ENCODE measurements at places on chromosomes 3 and 15.
A peak's percentile ranks its signal among the peaks of the same experiment; 100 is the strongest.

GRCh38 chr15:92724144-92724543 is 68.6 kb upstream of the FAM174B start:
- no peak for DNase-seq

GRCh38 chr15:63389902-63390670 is 8.4 kb upstream of the CA12 start:
- no peak for DNase-seq

DNA sequence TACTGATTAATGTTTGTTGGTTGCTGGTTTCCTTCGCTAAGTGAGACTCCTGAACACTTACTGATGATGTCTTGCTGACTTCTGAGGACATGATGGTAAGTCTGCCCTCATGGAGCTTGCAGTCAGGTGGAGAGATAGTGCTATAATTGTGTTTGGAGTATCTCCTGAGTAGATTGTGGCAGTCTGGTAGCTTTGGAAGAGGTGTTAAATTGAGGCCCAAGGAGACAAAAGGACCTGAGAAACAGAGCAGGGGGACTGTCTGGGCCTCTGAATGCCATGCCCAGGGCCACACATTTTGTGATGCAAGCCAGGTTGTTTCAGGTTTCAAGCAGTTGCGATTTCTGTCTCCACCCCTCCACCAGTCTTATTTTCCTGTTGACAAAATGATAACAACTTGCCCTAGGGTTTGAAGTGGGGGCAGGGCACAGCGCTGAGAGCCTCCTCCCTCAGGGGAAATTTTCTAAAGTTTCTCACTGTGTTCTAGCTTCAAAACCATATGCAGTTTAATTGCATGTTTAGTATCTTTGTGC is 16.7 kb downstream of the SMAD3 start:
- DNase-seq: no peak

DNA sequence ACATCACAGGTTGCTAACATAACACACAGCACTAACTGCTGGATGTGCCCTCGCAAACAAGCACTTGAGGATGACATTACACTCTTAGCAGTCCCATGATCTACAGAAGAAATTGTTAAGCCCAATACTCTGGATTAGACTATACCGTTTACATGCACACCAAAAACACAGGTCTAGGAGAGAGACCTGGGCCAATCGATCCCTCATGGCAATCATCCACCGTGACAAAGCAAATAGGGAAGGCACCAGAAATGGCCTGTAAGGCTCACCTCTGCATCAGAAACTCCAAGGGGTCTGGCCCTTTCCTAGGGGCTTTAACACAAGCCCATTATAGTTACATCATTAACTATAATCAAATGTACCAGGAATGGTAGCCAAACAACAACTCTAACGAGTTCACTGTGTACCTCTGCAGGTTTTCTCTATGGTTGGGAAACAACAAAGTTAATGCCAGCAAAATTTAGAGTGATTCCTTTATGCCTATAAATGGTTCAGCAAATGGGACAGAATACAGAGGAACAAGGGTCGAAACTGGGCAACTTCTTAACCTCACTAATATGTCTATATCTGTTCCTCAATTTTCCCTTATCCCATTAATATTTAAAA is 18.5 kb downstream of the TRANK1 start:
- DNase-seq: no peak

DNA sequence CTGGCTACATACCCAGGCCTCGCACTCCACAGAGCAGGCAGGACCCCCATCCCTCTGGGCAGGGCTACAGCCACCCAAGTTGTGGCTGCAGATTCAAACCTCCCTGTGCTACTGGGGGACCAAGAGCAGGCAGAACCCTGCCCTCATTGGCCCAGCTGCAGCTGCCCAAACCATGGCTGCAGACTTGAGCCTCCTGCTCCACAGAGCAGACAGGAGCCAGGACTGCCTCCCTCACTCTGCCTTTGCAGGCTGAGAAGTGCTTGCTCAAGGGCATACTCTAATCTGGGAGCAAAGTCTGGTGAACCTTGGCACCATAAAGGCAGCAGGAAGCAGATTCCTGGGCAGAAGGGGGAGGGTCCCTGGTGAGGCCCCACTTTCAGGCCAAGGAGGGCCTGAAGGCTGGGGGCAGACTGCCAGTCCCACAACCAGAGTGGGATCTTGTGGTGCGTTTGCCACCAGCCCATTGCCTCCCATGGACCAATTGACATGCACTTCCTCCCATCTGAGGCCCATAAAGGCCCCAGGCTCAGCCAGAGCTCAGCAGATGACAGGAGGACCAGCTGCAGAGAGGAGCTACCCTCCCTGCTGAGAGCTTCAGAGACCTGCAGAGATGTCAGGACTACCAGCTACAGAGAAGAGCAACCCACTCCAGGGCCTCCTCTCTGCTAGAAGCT is 64.2 kb upstream of the EPHA6 start:
- no peak for DNase-seq

DNA sequence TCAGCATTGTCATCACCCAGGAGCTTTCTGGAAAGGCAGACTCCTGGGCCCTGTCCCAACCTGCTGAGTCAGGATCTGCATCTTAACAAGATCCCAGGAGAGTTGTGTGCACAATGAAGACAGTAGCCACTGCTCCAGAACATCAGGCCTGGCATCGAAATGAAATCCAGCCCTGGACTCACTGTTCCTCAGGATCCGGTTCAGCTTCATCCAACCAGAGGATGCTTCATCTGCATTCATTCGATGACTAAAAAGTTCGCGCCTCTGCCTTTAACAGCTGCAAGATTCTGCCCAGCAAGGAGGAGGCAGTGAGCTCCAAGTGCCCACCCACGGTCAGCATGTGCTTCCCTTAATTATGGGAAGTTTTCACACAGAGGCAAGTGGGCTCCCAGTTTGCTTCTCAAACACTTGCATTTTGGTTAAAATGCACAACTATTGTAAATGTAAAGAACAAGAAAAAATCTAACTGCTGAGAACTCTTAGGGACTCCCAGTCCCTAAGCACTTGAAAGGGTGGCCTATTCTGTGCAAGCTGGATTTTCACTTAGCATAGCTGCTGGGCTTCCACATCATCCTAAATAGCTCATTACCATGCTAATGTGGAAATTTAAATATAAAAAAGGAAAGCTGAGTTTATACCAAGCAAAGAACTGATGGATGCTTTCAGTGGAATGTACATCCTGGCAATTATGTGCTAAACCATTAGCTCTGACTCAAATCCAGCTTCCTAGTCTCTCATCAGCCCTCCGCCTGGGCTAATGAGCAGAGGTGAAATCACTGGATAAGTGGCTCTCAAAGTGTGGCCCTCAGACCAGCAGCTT is 25.5 kb upstream of the ESYT3 start:
- DNase-seq: no peak

DNA sequence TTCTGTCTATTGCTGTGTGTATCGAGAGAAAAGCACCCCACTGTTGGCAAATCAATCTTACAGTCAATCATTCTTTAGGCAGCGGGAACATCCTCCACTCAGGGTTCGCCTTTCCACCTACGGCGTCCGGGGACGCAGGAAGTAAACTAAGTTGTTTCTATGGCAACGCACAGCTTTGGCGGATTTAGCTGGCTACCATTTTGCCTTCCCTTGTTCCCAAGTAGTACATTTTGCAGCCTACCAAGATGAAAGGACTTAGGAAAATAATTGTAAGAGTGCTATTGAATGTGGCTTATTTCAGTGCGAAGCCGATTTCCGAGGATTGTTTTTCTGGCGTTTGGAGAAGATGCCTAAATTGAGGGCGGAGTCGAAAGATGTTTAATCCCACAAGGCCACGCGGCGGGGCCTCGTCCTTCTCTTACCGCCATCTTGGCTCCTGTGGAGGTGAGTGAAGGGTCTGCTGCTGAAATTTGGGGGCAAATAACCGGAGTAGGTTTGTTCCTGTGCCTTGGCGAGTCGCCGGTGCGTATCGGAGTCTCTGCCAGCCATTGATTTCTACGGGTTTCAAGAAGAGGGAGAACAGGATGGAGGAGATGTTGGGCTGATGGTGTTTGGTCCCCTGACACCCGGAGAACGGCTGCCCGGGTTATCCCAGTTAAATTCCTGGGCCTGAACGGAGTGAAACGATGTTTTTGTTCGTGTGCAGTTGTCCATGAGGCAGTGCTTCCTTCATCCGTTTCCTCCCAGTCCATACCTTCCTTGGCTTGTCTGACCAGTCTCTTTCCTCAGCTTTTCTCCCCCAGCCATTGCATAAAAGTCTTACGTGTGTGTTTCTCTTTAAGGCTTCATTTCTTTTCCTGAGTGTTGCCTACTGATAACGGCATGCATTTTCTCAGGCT is at the start of gene RPL35A:
RPL35A (plus strand) TSS at position 413 of the 899 bp plus-strand sequence. CDS start 778 bp downstream, outside the sequence.
- peak; percentile 85 for DNase-seq

GRCh38 chr3:116288485-116288884 is 156.8 kb downstream of the LSAMP start:
- DNase-seq: no peak

DNA sequence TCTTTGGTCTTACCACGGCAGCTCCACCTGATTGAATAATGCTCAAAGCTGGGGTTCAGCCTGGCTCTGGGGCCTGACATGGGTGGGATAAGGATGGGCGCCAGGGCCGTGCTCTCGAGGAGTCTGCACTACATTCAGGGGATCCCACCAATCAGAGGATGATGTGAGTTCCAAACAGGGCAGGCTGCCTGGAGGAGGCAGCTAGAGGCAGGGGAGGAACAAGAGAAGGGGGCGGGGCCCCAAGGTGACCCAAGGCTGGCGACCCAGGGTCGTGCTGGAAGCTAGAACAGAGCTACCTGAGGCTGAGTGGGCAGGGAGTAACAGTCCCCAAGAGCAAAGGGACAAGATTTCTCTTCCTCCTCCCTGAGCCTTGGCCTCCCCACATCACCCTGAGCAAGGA is 56.1 kb downstream of the PCSK6 start:
- no peak for DNase-seq

- DNase-seq: no peak
Observed at GRCh38 chr3:105938806-105939205, 70.0 kb upstream of the CBLB start.

DNA sequence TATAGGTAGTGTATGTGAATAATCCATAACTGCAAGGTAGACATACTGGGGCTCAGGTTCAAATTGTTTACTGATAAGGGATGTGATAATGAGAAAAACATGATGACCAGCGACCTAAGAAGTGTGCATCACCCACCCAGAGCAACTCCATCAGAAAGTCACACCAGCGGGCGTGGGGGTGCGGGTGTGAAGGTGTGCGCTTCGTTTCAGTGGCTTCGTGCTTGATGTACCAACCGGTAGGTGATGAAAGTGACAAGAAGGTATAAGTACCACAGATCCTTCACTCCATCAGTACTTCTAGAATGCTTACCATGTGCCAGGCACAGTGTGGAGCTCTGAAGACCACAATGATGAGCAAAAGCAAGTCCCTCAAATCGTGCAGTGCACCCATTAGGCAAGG is 11.2 kb downstream of the ANP32A start:
- no peak for DNase-seq

GRCh38 chr15:75192307-75192706 is 9.4 kb upstream of the C15orf39 start:
- DNase-seq: no peak

- DNase-seq: no peak
Observed at GRCh38 chr3:140397847-140398246, 280.0 kb upstream of the TRIM42 start.

GRCh38 chr3:134955874-134956273 is 160.8 kb downstream of the EPHB1 start:
- no peak for DNase-seq

- DNase-seq: no peak
Observed at GRCh38 chr3:189386739-189387138, 215.0 kb downstream of the TPRG1 start.

- no peak for DNase-seq
Observed at GRCh38 chr3:35782355-35782754, 143.0 kb downstream of the ARPP21 start.

- DNase-seq: no peak
Observed at GRCh38 chr15:39501366-39502081, 79.4 kb upstream of the THBS1 start.

- DNase-seq: no peak
Observed at GRCh38 chr3:107928084-107928445, 162.8 kb downstream of the CD47 start.

GRCh38 chr15:81224232-81224631 is 27.6 kb downstream of the IL16 start:
- no peak for DNase-seq

DNA sequence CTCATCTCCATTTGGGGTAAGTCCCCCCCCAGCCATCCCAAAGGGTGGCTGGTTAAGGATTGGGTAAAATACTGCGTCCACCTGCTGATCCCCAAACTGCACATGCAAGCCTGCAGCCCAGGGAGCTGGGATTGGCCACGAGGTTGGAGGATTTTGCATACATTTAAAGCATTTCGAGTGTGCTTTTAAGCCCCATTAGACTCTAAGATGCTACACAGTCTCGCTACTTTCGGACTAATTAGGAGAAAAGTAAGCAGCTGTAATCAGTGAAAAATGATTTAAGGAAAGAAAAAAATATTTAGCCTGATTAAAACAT is 23.9 kb downstream of the SLC6A6 start:
- no peak for DNase-seq

- DNase-seq: peak; percentile 7
Observed at GRCh38 chr15:52379395-52380106, 83.9 kb upstream of the MYO5C start.

DNA sequence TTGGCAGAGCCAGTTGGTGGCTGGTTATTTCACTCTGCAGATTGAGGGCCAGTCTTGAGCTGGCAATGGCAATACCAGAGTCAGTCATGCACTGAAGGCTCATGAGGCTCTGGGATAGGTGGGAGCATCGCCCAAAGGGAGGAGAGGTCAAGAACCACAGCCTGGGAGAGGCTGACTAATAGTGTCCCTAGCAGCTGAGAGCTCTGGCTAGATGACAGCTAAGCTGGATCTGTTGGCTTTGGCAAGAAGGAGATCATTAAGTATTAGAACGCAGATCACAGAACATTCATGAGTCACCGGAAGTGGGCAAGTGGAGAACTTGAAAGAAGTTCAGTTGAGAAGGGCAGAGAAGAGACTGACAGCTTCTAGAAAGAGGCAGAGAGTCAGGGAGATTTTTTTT is 521.1 kb downstream of the NR2F2 start:
- no peak for DNase-seq

- DNase-seq: no peak
Observed at GRCh38 chr3:153080778-153081240, 81.2 kb upstream of the RAP2B start.

GRCh38 chr15:72047020-72047419 is 70.9 kb downstream of the MYO9A start:
- DNase-seq: no peak

GRCh38 chr3:129413687-129414506 is 14.5 kb downstream of the EFCAB12 start:
- no peak for DNase-seq

GRCh38 chr3:7973006-7973405 is 528.6 kb upstream of the LMCD1 start:
- no peak for DNase-seq
